Umbilical cord (tissue), 2 donors: ENCODE measurements at places on chromosomes 1 and 21. TPM values are rescaled to one million over a fixed set of nuclear protein-coding genes. Genes with fewer than 3 reads are reported as not detected.

DNA sequence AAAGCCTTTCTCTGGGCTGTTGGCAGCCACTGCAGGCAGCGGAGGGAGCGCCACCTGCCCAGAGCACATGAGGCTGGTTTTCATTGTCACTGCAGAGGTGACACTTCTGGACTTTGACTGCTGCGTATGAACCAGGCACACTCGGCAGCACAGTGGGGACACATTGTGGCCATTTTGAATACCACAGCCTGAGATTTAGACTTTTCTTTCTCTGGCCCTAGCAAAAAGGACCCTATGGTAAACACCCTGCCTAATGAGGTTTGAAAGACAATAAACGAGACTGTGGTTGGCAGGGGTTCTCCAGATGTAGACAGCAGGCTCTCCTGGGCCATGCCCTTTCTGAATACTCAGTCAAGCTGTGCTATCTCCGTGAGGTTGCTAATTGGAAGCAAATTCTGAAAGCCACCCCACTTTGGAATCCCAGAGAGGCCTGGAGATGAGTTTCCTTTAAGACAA lies 12.0 kb upstream of the KCNE2 start:
- peak; percentile 60 for DNase-seq

DNA sequence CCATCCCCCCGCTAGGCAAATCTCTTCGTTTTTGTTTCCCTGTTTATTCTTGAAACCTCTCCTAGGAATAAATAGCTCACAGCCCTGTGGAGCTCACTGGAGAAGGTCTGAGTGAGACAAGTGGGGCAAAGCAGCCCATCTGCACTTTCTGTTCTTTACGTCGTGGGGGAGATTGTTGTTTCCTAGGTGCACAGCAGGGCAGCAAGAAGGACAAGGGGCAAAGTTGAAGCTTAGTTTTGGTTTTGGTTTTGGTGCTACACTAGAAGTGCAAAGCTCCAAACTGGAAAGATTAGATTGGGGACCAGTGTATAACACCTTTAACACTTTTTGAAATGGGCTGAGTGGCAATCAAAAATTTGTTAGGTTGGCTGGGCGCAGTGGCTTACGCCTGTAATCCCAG lies 76.6 kb downstream of the GPR88 start:
- DNase-seq: no peak

- DNase-seq: no peak
These were observed 79.4 kb downstream of the SPATA46 start for GRCh38 chr1:162297208-162297607.

GRCh38 chr1:48841966-48842365 lies 65.3 kb upstream of the BEND5 start:
- DNase-seq: peak; percentile 24

DISP3 gene
- 0.96 TPM for total RNA-seq

SPATC1L gene
- total RNA-seq: 3.4 TPM
